ENCODE measurements at places on chromosomes 3 and 15. TPM values are rescaled to one million over a fixed set of nuclear protein-coding genes. Genes with fewer than 3 reads are reported as not detected.

DNA sequence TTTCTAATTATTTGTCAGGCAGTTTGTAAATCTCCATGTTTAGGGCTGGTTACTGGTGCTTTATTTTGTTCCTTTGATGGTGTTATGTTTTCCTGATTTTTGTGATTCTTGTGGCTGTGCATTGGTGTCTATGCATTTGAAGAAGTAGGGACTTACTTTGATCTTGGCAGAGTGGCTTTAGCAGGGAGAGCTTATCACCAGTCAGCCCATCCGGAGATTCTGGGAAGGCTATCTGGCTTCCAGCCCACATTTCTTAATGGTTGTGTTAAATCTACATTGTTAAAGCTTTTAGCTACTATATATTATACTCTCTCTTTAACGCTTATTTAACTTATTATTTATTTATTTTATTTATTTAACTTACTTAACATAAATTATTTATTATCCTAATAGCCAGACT is 35.1 kb downstream of the FBXL2 start:
- DNase-seq, result peak; percentile 8

DNA sequence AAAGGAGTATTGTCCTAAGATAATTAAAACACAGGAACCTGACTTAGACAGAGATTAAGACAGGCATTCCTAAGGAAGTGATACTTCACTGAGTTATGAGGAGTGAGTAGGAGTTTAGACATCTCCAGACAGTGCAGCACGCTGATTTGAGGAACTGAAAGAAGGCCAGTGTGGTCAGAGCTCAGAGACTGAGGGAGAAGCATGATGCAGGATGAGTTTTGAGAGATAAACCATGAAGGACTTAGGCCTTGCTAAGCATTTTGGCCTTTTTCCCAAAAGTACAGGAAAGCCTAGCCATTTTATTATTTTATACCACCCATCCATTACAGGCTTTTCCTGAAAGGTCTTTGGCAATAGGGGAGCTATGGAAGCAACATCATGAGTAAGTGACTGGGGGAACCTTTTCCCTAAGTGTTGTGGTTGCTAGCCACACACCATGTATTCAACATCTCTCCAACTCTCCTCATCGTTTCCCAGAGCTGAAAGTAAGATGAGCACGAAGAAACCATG is 375.6 kb upstream of the TPRG1 start:
- peak; percentile 72 for DNase-seq

DNA sequence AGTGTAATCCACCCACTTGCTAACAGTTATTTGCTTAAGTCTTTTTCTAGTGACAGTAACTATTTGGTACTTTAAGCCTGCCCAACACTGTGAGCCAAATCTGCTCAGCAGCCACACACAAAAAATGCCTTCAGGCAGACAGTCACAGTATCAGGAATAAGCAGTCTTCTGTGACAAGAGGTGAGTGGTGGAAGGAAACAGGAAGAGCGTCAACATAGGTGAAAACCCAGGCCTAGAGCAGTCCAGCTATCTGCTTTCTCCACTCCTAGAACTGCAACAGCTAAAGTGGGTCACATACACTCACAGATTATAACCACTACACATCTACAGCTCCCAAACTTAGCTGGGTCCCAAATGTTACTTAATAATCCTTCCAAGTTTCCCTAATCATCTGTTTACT is 213.7 kb downstream of the ZBTB20 start:
- DNase-seq, result no peak

- DNase-seq, result no peak
These were observed 3.9 kb upstream of the FURIN start for GRCh38 chr15:90864507-90864906.

GRCh38 chr15:70033109-70033508 is 64.6 kb downstream of the TLE3 start:
- DNase-seq, result no peak

The CASR gene
- total RNA-seq, result not detected
